ENCODE measurements at places on chromosomes 7 and 10.

- no peak for DNase-seq
Observed at GRCh38 chr10:97532935-97533671, 34.4 kb downstream of the UBTD1 start.

- no peak for DNase-seq
Observed at GRCh38 chr7:35498416-35498815, 196.5 kb downstream of the HERPUD2 start.

DNA sequence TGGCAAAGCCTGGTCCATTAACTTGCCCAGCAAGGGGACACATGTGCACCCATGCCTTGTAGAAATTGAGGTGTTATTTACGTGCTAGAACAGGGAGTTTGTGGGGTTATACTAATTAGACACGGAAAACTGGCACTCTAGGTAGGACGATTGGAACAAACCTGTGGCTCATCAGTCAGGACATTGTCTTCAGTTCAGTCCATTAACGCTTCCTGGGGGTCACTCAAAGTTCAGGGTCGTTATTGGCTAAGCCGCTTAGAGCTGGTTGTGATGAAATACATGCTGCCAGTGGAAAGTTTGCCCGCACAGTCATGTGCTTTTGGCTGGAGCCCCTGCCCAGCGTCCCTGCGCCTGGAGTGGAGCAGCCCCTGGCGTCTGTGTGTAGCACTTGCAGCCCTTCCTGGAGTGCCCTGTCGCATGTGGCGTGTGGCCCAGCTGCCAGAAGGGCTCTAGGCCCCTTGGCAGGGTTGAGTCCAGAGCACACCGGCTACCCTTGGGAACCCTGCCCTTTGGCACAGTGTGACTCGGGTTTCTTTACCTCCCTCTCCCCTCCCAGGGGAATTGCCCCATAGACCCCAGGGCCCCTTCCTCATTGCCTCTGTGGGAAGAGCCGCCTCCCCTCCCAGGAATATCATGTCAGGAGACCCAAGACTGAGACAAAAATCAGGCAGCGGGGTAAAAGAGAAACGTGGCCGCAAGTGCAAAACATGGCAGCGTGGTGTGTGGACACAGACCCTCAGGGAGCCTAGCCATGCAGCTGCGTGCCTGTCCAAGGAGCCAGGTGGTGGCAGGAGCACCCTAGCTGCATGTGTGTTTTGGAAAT lies 9.8 kb downstream of the ZNF775 start:
- no peak for DNase-seq

DNA sequence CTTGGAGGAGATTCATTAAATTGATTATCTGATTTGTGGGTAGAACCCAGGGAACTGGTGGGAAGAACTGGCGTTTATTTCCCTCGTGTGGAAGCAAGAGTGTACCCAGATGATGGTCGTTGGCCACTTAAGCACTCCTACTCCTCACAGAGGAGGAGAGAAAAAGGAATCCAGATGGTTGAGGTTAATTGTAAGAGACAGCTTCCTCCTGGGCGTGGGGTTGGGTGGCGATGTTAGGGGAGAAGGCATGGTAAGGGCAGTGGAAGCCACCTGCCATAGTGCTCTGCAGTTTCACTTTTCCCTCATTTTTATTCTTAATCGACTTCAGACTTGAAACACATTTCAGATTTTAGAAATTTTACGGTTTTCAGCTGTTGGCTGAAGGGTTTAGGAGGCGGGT lies 104.1 kb downstream of the DOCK1 start:
- no peak for DNase-seq

- DNase-seq, result no peak
Observed at GRCh38 chr10:99920901-99921300, 88.8 kb downstream of the DNMBP start.

DNA sequence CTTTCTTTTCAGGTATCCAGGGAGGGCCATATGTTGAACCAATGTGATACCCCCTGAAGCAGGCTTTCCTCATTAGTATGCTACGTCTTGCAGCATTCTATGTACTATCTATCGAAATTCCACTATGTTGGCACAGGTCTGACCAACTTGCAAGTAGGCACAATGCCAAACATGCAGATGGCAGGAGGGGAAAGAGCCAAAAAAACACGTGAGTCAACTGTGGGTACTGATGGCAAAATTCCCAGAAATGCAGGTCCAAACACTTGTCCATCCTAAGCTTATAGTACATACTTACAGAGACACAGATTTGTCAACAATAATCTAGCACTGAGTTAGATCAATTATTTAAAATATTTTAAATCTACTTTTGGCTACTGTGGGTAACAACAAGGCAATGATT lies 394.9 kb downstream of the DGKB start:
- no peak for DNase-seq

DNA sequence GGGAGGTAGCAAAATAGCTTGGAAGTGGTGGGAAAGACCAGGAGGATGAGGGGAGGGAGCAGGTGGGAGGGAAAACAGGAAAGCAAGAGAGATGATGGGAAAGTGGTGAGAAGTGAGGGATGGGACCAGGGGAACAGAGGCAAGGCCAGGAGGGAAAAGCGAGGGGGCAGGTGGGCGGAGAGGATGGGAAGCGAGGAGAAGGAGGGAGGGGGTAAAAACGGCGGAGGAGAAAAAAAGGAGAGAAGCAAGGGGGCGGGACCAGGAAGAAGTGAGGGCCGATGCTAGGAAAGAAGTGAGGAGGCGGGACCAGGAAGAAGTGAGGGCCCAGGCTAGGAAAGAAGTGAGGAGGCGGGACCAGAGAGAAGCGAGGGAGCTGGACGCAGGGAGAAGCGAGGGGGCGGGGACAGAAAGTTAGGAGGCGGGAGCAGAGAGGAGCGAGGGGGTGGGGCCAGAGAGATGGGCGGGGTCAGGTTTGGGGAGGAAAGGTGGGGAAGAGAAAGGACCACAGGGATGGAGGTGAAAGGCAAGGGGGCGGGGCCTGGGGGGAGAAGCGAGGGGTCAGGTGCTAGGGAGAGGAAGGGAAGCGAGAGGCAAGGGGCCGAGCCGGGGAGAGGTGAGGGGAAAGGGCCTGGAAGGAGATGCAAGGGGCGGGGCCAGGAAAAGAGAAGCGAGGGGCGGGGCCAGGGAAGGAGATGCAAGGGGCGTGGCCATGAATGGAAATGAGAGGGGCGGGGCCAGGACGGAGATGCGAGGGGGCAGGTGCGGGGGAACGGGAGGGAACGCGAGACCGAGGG lies 984 bp downstream of the SMURF1 start:
- DNase-seq, result peak; percentile 90

DNA sequence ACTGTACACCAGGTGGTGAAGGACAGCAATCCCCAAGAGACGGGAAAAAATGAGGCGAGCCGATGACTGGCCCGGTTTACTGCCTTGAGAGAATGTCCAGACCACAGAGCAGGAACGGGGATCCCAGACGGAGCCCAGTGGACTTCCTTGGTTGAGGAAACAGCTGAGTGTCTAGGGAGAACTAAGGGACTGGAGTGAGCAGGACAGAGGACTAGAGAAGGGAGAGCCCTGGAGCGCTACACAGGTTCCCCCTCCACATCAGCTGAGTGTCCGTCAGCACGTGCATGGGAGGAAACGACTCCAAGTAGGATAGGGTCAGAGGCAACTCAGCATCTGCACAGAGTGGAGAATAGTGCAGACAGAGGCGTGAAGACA lies 7.1 kb upstream of the WDR86 start:
- DNase-seq, result no peak

GRCh38 chr7:50534690-50535290 lies 30.4 kb downstream of the DDC start:
- no peak for DNase-seq

- no peak for DNase-seq
Observed at GRCh38 chr10:30830315-30831230, 201.0 kb upstream of the LYZL2 start.

GRCh38 chr7:133039614-133040013 lies 42.3 kb downstream of the CHCHD3 start:
- no peak for DNase-seq

- no peak for DNase-seq
Observed at GRCh38 chr10:48610585-48611093, 5.8 kb upstream of the ARHGAP22 start.

- no peak for DNase-seq
Observed at GRCh38 chr10:42929993-42930392, 146.9 kb upstream of the RET start.

- no peak for DNase-seq
Observed at GRCh38 chr10:112490545-112490944, 43.5 kb downstream of the VTI1A start.

GRCh38 chr7:36712015-36712414 lies 12.3 kb downstream of the AOAH start:
- no peak for DNase-seq

- DNase-seq, result no peak
Observed at GRCh38 chr7:2470204-2471021, 5.8 kb downstream of the GRIFIN start.

DNA sequence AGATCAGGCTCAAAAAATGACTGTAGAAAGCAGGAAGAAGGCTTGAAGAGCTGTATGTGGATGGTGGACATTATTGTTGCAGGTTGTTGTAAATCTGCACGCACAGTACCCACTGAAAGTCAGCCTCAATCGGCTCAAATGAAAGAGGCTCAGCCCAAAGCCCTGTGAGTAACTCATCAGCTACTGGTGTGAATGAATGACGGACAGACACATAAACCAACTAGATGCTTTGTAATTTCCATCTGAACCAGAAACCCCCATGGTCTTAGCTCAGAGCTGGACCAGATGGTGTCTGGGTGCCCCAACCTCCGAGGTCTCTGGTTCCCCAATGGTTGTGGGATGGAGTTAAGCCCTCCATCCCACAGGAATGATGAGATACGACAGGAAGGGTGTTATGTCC lies 7.4 kb downstream of the CALN1 start:
- no peak for DNase-seq

- no peak for DNase-seq
Observed at GRCh38 chr7:45515346-45515745, 58.8 kb upstream of the ADCY1 start.

GRCh38 chr7:149838992-149839408 lies 825 bp downstream of the ZNF862 start:
- DNase-seq, result no peak

GRCh38 chr7:139758388-139758787 lies 19.4 kb downstream of the HIPK2 start:
- no peak for DNase-seq

GRCh38 chr10:71873582-71874211 lies 22.6 kb upstream of the PSAP start:
- DNase-seq, result no peak

- DNase-seq, result no peak
Observed at GRCh38 chr7:129616530-129616929, 5.0 kb downstream of the NRF1 start.

DNA sequence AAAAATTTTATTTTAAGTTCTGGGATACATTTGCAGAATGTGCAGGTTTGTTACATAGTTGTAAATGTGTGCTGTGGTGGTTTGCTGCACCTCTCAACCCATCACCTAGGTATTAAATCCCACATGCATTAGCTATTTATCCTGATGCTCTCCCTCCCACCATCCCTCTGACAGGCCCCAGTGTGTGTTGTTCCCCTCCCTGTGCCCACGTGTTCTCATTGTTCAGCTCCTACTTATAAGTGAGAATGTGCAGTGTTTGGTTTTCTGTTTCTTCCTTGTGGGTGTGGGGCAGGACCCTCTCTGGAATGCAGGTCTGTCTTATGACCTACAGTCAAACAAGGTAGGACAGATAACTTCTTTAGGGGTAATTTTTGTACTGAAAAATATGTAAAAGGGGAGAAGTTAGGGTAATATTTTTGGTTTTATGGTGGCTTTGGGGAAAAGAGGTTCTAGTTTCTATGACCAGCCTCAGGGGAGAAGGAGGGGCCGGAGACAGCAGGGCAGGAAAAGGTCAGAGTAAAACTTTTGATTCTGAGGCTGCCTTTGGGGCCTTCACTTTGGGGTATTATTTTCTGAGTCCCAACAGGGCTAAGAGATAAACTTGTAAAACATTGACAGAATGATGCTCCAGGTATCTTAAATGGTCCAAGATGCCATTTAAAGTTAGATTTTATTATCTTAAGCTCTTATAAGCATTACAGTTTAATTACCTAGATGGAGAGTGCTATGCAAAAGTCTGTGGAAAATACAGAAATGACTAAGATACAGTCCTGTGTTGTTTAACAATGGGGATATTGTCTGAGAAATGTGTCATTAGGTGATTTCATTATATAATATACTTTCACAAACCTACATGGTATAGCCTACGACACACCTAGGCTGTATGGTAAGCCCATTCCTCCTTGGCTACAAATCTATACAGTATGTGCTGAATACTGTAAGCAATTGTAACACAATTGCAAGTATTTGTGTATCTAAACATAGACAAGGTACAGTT lies 354.8 kb downstream of the ABCA13 start:
- no peak for DNase-seq

DNA sequence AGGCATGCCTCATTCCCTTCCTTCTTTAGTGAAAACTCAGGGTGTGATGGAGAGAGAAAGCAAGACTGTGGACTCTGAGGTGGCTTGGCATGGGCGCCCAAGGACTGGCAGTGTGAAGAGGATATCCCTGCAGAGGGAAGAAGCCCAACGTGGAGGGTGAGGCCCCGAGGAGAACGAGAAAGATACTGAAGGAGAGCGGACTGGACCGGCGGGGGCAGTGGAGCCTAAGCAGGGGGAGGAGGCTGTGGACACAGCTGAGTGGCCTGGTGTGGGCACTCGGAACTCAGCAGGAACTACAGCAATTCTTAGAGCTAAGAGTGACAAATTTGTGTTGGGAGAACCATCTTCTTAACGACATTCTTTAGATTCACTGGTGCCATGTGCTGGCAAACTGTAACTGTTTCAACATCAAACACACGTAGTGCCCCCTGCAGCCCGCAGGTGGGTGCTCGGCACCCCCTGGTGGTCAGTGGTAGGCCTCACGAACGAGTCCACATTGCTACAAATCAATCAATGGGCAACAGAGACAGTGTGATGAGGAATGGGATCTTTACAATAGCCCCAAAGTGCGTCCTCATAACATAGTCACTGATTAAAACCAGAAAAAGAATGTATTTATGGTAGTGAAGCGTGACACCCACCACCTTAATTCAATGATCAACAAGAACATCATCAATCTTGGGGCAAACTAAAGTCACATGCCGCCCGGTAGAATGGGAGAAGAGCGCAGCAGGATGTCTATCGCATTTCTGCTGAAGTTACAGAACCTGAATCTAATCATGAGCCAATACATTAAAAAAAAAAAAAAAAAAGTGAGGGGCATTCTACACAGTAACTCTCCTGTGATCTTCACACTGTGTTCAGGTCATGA lies 2.0 kb upstream of the SFTPA1 start:
- DNase-seq, result peak; percentile 34

DNA sequence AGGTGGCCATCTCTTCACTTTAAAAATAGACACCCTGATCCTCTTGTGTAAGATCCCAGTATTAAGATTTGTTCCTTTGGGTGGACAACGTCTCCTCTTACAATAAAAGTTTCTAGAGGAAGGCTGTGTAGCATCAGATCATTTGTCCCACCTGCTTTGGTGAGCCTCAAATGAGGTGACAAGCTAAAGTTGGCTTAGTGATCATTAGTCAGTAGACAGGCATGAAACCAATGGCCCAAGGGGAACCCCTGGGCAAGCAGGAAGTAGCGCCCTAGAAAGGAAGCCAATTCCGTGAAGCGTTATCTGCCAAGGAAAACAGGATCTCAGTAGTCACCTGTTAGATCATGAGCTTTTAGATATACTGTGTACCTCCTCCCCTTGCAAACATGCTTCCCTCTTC lies 66.8 kb downstream of the PCGF5 start:
- DNase-seq, result no peak

All from stimulated activated CD4-positive, alpha-beta T cell treated with anti-CD3 and anti-CD28 coated beads, Interleukin-2, amount 100 ng/mL, for 24 hours (primary cell).